ENCODE measurements at places on chromosomes 13 and 19. TPM values are rescaled to one million over a fixed set of nuclear protein-coding genes. Genes with fewer than 3 reads are reported as not detected.

The BEST2 gene
- not detected for total RNA-seq

The SUPT20H gene
- 64.6 TPM for total RNA-seq

DNA sequence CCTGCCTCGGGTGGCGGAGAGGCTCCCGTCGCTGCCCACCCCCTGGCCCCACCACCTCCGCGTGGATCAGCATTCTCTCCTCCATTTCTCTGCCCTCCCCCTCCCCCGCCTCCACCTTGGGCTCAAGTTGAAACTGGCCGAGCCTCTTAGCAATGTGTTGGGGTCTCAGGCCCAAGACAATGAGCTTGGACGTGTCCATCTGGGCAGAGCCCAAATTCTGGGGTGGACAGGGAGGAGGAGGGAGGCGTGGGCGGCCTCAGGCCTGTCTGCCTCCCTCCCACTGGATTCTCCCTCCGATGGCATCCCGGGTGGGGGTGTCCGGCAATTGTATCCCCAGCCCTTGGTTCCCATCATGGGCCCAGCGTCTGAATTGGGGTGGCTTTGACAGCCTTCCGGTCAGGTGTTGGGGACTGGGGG, 1.2 kb downstream of the CELF5 start:
- DNase-seq, result no peak

GRCh38 chr19:33960566-33960965, 163.9 kb downstream of the KCTD15 start:
- DNase-seq, result no peak

- DNase-seq, result no peak
Observed at GRCh38 chr13:48828962-48829411, 146.7 kb upstream of the FNDC3A start.

DNA sequence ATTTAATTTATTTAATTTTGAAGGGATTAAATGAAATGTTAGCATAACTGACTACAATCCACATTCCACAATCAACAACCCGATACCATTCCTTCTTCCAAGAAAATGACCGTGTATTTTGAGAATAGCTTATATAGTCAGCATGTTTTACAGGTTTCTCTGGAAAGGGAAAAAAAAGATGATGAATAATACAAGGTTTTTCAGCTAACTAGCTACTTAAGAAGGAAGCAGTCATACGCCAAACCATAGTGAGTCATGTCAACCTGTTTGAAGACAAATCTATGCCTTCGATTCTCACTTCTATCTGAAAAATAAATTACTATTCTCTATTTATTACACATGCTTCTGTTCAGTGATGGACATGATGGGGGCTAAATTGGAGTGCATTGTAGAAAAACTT, 258.6 kb downstream of the EFNB2 start:
- DNase-seq, result no peak

DNA sequence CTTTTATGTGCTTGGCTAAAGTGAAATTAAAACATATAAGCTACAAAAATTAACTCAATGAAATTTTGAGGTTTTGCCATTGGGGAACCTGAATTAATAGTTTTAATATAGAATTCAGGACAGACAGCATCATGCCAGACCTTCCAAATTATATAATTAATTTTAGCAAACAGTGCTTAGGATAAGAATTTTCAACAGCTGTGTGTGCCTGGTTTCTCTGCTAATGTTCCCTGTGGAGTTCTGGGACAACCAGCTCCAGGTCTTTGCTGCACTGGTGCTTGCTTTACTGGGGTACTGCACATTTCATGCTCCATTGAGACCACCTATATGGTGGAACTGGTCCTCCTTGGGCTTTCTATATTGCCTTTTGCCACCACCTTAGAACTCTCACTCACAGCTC, 199.5 kb downstream of the NDFIP2 start:
- DNase-seq, result no peak

DNA sequence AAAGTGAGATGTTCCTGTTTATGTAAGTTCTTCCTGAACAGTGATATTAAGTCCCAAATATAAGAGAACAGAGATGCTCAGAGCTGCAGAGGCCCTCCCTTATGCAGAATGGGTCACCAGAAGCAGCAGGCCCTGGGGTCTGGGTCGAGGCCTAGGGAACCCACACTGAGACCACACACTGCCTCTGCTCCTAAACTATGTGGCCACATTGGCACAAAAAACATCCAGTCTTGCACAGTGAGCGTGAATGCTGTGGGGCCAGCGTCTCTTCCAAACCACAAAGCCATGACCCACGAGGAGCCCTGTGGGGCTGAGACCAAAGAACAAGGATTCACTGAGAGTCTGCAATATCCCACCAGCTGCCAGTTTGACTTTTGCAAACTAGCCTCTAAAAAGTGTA, 23.6 kb downstream of the PROZ start:
- no peak for DNase-seq

DNA sequence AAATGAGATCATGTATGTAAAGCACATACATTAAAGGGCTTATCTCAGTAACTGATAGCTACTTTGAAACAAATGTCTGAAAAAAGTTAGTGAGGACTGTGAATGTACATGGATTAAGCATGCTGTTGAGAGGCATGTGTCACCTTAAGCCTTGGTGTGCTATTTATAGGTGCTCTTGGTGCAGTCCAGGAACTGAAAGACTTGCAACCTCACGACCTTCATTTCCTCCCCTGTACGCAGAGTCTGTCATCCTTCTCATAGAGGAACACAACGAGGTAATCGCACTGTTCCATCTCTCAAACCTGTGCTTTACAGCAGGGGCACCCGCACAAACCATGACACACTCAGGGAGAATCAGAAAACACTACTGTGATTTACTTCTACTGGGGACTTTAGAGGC, 65.6 kb downstream of the UFM1 start:
- peak; percentile 13 for DNase-seq

The SOHLH2 gene
- not detected for total RNA-seq

The PRSS57 gene
- 11.7 TPM for total RNA-seq

DNA sequence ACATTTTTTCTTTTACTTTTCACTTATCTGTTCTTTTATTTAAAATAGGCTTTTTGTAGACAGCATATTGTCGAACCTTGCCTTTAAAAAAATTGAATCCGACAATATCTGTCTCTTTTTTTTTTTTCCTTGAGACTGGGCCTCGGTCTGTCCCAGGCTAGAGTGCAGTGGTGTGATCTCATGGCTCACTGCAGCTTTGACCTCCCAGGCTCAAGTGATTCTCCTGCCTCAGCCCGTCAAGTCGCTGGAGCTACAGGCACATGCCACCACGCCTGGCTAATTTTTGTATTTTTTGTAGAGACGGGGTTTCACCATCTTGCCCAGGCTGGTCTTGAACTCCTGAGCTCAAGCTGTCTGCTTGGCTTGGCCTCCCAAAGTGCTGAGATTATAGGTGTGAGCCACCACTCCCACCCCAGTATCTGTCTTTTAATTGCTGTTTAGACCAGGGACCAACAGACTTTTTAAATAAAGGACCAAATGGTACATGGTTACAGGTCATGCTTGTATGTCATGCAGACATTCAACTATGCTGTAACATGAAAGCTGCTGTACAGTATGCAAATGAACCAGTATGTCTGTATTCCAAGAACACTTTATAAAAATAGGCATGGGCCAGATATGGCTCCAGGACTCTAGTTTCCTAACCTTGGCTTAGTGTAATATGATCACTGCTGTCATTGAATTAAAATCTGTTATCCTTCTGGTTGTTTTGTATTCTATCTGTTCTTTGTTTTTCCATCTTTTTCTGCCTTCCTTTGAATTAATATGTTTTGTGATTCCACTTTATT, 80.3 kb downstream of the GJA3 start:
- no peak for DNase-seq

- no peak for DNase-seq
Observed at GRCh38 chr13:77599351-77599750, 63.8 kb downstream of the SCEL start.

GRCh38 chr13:64871742-64872141, 2358.4 kb downstream of the PCDH9 start:
- no peak for DNase-seq

- no peak for DNase-seq
Observed at GRCh38 chr13:41018602-41018948, 541 bp downstream of the ELF1 start.

- no peak for DNase-seq
Observed at GRCh38 chr13:62337109-62337880, 921.6 kb upstream of the PCDH20 start.
